ENCODE measurements at places on chromosomes 7 and 10.
A peak's percentile ranks its signal among the peaks of the same experiment; 100 is the strongest.

DNA sequence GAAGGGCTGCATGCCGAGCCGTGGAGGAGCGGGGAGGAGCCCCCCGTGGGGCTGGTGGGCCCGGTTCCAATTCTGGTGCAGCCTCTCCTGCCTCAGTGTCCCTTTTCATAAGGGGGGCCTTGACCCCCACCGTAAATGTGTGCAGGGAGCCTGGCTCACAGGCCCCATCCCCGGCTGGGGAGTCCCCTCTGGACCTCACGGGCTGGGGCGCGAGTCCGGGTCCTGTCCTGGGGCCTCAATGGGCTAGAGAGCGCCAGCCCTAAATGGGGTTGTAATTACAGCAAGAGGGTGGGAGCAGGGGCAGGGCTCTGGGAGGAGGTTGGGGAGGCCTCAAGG lies 203.0 kb downstream of the ELFN1 start:
- DNase-seq: no peak

- DNase-seq: peak; percentile 39
Observed at GRCh38 chr7:44396931-44397545, 71.6 kb upstream of the CAMK2B start.

- peak; percentile 28 for DNase-seq
Observed at GRCh38 chr10:78688901-78689583, 379.7 kb upstream of the ZMIZ1 start.

- DNase-seq: peak; percentile 74
Observed at GRCh38 chr7:131555552-131556052, 826 bp downstream of the PODXL start.

DNA sequence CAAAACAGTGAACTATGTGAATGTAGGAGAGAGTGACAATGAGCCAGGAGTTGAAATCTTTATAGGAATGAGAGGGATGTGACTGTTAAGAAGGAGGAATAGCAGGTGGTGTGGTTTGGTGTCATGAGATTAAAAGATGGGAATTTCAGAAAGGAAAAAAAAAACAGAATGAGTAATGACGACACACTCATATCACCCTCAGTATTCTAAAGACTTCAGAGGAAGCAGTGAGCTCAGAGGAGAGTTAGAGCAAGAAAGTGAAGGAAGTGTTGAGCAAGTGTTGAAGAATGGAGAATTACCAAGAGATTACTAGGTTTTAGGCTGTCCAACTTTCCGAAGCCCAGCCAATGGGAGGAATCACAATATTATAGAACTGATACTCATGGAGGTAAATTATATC lies 220.5 kb upstream of the HGF start:
- DNase-seq: no peak

- DNase-seq: peak; percentile 76
Observed at GRCh38 chr7:74449809-74450397, 3.8 kb upstream of the GTF2IRD1 start.

- DNase-seq: no peak
Observed at GRCh38 chr10:131731780-131732630, 168.8 kb upstream of the PPP2R2D start.

- no peak for DNase-seq
Observed at GRCh38 chr10:128566361-128566968, 440.2 kb upstream of the MKI67 start.

- peak; percentile 53 for DNase-seq
Observed at GRCh38 chr7:150903606-150904005, 51.3 kb downstream of the AOC1 start.

- DNase-seq: peak; percentile 79
Observed at GRCh38 chr10:44974628-44975430, 3.8 kb downstream of the DEPP1 start.

GRCh38 chr7:543501-544337 lies 24.1 kb upstream of the PDGFA start:
- DNase-seq: no peak

DNA sequence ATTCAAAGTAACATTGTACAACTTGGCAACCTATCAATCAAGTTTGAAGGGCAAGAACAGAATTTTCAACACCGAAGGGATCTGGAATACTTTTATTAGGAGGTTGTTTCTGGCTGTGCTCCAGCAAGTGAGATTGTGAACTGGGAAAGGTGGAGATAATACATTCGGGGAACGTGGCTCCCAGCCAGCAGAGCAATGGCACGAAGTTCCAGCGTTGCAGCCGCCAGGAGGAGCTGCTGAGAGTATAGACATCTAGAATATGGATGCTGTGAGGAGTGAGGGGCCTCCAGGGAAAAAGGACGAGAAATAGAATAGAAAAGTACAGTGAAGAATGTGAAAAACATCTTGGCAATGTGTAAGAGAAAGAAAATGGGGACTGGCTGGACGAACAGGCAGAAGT lies 69.5 kb downstream of the TCERG1L start:
- peak; percentile 37 for DNase-seq

- no peak for DNase-seq
Observed at GRCh38 chr7:1807821-1808600, 137.9 kb downstream of the ELFN1 start.

DNA sequence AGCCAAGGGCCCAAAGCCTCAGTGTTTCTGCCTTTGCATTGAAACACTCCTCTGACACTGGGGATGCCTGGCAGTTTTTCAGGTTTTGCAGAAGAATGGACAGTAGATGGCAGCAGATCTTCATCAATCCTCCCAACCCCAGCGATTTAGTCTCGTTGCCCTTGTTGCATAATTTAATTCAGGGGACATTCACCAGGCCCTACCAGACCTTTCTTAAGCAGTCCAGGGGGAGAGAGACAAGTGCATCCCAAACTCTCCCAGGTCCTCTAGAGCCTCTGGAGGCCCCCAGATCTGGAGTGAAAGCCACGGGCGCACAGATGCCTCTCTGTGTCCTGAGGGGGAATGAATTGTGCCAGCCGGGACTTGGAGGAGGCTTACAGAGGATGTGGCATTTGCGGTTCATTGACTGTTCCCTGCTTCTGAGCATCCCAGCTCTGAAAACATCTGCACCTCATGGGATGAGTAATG lies 29.6 kb downstream of the MINDY4 start:
- peak; percentile 86 for DNase-seq

- peak; percentile 61 for DNase-seq
Observed at GRCh38 chr10:53664282-53665019, 891.9 kb upstream of the MBL2 start.

DNA sequence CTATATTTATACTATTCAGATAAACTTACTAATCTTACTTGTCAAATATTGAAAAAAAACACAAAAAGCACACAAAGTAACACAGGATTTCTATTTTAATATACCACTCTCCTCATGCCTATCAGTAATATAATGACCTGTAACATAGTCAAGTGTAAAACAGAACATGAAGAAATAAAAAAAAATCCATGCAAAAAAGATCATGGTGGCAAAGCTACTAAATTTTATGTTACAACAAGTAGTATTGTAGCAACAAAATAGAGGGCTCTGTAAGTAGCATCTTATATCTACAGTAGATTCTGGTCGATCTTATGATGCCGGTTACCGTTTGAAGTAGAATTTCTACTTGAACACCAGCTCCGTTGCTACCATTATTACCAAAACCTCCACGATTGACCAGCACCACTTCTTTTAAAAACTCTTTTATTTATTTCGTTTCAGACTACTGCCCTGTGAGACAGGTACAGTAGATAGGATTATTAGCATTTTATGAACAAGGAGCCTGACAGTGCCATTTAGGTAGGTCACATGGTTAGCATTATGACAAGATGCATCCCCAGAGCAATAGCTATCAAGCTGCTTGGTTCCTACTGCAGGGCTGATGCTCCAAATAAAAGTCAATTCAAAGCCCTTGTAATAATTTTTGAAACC lies 2.1 kb downstream of the CPED1 start:
- no peak for DNase-seq

DNA sequence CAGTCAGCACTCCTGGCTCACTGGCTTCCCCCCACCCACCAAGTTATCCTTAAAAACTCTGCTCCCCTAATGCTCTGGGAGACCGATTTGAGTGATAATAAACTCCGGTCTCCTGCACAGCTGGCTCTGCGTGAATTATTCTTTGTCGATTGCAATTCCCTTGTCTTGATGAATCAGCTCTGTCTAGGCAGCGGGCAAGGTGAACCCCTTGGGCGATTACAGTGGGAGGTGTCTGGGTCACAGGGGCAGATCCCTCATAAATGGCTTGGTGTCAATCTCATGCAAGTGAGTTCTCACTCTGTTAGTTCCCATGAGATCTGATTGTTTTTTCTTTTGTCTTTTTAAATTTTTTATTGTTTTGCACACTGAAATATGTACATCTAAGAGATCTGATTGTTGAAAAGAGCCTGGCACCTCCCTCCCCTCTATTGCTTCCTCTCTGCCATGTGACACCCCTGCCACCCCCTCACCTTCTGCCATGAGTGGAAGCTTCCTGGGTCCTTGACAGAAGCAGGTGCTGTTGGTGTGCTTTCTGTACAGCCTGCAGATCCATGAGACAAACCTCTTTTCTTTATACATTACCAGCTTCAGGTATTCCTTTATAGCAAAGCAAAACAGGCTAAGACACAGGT lies 20.5 kb downstream of the OTUD1 start:
- peak; percentile 63 for DNase-seq

GRCh38 chr10:17430647-17431355 lies 23.6 kb downstream of the ST8SIA6 start:
- DNase-seq: peak; percentile 87

DNA sequence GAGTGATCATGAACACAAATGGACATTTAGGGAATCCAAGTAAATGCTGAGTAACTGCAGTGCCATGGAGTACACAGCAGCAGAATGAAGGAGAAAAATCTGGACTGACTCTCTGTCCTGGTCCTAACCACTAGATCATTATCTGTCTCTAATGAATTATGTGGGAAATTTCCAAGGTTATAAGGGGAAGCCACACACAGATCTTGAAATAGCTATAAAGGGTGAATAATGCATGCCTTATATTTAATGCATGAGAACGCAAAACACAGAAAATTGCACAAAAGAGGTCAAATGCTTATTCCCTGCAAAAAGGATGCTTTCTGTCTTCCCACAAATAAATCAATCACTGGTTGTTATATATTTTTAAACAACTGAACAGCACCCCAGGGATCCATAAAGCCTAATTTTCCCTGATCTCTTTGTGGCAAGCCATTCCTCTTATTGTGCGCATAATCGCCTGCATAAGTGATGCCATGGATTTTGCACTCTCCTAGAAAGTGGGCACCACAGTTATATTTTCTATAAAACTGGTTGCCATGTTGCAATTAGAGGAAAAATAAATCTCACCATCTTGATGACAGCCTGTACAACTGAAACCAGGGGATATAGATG lies 201.8 kb downstream of the XPNPEP1 start:
- no peak for DNase-seq

DNA sequence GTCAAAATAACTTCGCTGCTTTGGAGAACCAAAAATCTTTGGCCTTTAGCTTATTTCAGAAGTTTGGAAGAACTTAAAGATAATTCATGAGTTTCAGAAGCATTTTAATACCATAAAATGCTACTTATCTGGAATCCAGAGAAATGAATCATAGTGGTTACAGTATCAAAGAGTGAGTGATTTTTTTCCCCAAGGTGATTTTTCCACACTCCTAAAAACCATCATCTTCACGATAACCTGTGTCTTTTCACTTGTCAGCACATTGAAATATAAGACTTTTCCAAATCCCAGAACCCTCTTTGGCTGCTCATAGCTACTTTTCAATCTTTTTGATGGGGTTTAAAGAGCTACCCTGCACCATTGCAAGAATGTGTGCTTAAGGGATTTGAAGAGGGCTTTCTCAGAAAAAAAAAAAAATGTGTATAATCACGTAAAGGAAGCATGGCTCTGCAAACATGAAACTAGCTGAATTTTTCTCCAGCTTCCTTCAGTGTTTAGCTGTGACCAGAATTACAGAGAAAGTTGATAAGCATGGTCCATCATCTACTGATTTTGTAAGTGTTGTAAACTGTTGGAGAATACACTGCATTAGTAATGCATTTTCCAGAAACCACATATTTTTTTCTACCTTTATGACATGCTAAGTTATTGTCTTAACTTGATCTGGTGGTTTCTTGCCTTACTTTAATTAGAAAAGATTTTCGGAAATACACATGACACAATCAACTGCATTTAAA lies 134.9 kb downstream of the BICC1 start:
- DNase-seq: no peak

DNA sequence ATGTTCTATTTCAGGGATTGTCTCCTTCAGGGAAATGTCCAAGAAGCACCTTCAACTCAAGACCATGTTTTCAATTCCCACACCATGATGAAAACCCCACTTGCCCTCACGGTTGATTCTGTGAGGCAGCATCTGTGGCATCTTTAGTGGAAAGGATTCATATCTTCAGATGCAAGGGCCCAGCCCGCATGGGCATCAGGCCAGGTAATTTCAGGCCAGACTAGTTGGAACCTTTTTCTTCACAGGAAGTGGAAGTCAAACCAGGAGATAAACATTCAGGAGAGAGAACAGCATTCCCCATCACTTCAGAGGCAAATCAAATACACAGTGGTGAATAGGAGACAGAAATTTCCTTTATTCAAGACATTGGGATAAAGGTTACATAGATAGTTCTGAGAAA lies 88.8 kb downstream of the JCAD start:
- DNase-seq: no peak

GRCh38 chr10:77291596-77292505 lies 345.8 kb downstream of the KCNMA1 start:
- DNase-seq: no peak

DNA sequence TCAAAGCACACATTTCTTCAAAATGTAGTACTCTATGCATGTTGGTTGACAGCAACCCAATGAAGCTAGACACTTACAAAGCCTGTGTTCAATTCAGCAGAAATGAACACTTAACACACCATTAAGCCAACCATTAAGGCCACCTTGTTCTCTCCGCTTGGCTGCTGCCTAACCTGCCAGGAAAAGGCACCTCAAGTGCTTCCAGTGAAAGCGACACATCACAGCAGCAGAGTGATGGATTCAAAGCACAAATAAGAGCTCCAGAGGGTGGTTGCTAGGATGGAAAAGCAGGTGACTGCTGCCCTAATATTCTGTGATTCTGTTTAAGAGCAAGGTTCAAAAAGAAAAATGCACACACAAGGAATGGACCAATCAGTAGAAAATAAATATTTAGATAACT lies 81.5 kb upstream of the GNAI1 start:
- peak; percentile 97 for DNase-seq

- no peak for DNase-seq
Observed at GRCh38 chr7:21671859-21672258, 129.0 kb downstream of the DNAH11 start.

- DNase-seq: no peak
Observed at GRCh38 chr10:20396701-20397100, 500.4 kb downstream of the NEBL start.

- DNase-seq: no peak
Observed at GRCh38 chr7:78852951-78853350, 600.5 kb downstream of the MAGI2 start.
